ENCODE measurements at places on chromosomes 2 and 18.

DNA sequence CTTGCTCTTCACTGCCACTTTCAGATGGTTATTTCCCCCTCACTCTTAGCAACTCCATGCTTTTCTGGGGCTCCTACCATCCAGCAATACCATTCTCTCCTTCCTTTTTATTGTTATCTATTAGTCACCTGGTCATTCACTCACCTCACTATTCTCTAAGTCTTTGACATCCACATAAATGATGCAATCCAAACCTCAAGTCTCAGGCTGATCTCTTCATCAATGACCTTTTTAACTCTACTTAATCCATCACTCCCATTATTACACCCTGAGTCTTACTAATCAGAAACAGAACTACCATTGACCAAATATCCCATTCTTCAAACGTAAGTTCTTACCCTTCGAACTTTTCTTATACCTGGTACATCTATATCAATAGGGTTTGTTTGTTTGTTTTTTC, 79.7 kb downstream of the ITSN2 start:
- DNase-seq: no peak

DNA sequence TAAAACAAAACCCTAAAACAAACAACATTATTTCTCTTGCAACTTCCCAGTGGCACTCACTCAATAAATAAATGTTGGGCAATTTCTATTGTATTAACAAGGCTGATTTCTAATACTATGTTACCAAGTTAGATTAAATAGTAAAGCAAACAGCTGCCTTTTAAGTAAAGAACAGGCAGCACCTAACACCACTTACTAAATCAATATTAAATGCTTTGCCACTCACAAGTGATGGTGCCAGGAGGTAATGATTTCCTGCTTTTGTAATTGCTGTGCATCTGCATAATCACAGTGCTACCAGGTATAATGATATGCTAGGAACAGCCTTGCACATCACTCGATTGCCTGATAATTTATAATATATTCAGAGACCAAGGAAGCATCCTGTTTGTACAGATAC, 276.5 kb downstream of the NBAS start:
- DNase-seq: no peak

DNA sequence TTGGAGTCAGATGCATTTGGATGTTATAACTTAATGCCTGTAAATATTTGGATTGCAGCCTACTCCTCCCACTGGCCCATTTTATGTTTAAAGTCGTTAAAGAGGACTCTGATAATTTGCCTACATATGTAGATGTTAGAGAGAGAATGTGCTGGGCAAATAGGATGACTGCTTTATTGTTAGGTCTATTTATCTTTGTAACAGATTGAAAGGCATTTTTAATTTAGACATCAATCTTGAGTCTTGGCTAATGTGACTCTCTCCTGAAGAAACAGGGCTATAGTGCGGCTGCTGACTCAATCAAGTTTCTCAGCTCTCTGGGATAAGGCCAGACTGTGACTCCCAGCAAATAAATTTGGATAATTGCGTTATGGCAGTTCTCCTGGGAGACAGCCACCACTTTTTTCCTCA, 1101.4 kb downstream of the CBLN2 start:
- DNase-seq: peak; percentile 50

GRCh38 chr2:178990533-178991241, 59.2 kb downstream of the CCDC141 start:
- no peak for DNase-seq

DNA sequence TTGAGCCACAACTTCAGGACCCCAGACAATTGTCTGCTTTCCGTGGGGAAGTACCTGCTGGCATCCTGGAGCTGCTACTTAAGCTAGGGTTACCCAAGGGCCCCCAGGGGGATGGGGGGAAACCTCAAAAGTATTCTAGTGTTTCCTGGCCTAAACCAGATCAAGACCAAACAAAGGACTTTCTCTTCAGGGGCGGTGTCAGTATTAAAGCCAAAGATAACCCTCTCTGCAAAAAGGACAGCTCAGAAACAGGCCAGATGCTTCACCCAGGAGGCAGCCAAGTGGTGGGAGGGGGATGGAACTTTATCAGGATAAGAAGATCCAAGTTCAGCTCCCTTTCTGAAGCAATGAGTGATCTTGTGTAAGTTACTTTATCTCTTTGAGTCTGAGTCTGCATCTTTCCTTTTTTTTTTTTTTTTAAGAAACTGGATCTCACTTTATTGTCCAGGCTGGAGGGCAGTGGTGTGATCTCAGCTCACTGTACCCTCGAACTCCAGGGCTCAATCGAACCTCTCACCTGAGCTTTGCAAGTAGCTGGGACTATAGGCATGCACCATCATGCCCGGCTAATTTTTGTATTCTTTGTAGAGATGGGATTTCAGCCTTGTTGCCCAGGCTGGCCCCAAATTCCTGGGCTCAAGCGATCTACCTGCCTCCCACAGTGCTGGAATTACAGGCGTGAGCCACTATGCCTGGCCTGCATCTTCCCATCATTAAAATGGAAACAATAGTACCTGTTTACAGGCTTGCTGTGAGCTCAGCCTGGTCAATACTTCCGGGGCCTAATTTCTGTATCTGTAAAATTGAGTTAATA, 151.8 kb upstream of the PTPRM start:
- peak; percentile 20 for DNase-seq

- peak; percentile 28 for DNase-seq
These were observed 251.5 kb upstream of the NXPH2 start for GRCh38 chr2:139031722-139032121.

DNA sequence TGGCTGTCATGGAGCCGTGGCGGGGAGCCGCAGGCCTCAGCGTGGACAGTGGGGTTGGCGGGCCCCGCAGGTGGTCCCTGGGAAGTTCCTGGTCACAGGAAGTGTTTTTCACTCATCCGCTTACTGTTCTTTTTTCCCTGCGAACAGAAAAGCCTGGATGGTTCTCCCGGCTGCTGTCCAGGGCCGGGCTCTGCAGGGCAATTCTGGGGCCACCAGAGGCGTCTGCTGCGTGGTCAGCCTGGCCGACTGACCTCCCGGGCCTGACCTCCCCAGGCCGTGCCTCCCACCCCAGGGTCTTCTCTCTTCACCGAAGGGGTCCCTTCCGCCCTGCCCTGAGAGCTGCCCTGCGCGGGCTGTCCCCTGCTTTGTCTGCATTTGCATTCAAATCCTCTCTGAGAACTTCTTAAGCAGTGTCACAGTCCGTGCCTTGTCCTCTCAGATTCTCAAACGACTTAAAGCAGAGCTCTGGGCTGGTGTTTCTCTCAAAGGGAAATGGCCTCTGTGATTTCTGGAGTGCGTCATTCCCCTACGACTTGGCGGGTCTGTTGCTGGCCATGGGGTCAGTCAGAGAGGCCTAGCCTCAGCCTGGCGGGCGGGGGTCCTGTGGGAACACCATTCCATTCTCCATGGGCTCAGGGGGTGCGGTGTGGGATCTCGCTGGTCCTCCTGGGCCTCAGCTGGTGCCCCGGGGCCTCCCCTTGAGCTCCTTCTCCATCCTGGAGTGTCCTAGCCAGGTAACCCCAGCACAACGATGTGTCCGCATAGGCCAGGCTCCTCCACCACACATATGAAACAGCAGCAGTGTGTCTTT, 38.3 kb downstream of the KLHL29 start:
- no peak for DNase-seq
